SJCRH30 (cell line): ENCODE measurements at places on chromosomes 3 and 15. TPM values are rescaled to one million over a fixed set of nuclear protein-coding genes. Genes with fewer than 3 reads are reported as not detected.

TFG gene
- total RNA-seq: 161 and 184 TPM in 2 replicates

KIF7 gene
- 5.0 TPM in 2 replicates for total RNA-seq

ZBED2 gene
- not detected in 2 replicates for total RNA-seq

GRCh38 chr3:193938613-193939012, 197.3 kb upstream of the HES1 start:
- H3K4me1 ChIP-seq: no peaks in the 10 kb centered on the region
- no peak overlapping the region for H3K4me3 ChIP-seq
- DNase-seq: no peak
- 0 out of 2 replicates have a peak, but pooled peaks cover 4% of the 10 kb centered on the region for H3K27me3 ChIP-seq
- H3K27ac ChIP-seq: no peak overlapping the region

- no peak overlapping the region for H3K4me3 ChIP-seq
- no peak overlapping the region for H3K27ac ChIP-seq
These were observed 33.9 kb upstream of the CHRM5 start for GRCh38 chr15:33934396-33934795.

- H3K27me3 ChIP-seq: no peaks in the 10 kb centered on the region
- H3K36me3 ChIP-seq: no peaks in the 10 kb centered on the region
- no peaks in the 10 kb centered on the region for H3K4me1 ChIP-seq
- no peak overlapping the region for H3K27ac ChIP-seq
- DNase-seq: no peak
These were observed 428.2 kb upstream of the IL12A start for GRCh38 chr3:159560214-159560979.

DNA sequence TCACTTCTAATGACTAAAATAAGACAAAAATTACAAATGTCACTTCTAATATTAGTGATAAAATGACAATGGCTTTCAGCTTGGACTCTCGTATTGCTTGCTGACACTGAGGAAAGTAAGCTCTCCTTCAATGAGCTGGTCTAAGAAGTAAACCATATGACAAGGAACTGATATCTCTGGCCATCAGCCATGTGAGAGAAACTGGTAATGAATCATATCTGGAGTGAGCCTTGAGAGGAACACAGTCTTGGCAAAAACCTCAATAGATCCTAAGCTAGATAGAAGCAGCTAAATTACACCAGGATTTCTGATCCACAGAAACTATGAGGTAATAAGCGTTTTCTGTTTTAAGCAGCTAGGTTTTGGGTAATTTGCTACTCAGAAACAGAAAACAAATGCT, 1575.1 kb downstream of the OTOL1 start:
- no peaks in the 10 kb centered on the region for H3K27me3 ChIP-seq
- H3K4me1 ChIP-seq: no peaks in the 10 kb centered on the region
- DNase-seq: no peak
